ENCODE measurements at places on chromosomes 16 and 17.
A peak's percentile ranks its signal among the peaks of the same experiment; 100 is the strongest.

- DNase-seq: no peak
Measured at GRCh38 chr16:64696866-64697265, 425.0 kb downstream of the CDH11 start.

DNA sequence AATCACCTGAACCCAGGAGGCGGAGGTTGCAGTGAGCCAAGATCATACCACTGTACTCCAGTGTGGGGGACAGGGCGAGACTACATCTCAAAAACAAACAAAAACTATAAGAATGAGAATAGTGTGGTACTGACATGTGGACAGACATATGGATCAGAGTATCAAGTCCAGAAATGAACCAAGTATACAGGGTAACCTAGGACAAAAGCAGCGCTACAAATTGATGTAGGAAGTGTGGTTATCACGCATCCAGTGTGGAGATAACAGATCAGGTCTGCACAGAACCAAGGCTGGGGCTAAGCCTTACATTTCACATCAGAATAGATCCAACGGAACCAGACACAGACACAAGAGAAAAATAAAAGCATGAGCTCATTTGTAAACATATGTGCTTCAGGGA is 23.0 kb upstream of the C16orf95 start:
- no peak for DNase-seq

- no peak for DNase-seq
Measured at GRCh38 chr16:65749506-65749905, 617.0 kb upstream of the CDH5 start.

DNA sequence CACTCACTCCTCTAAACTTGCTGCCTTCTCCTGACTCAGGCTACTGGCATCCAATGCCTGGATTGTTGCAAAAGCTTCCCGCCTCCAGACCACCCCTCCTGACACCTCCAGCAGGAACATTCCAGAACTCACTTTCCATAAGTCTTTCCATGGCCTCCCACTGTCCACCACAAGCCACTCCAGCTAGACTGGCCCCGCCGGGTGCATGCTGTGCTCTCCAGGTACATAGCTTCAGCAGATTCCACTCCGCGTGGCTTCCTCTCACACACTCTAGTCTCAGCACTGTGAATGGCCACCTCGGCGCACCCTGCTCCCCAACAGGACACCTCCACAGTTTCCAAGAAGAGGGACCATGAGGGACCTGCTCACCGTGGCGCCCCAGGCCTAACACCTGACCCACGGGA is 25.9 kb upstream of the FAAP100 start:
- DNase-seq: no peak

DNA sequence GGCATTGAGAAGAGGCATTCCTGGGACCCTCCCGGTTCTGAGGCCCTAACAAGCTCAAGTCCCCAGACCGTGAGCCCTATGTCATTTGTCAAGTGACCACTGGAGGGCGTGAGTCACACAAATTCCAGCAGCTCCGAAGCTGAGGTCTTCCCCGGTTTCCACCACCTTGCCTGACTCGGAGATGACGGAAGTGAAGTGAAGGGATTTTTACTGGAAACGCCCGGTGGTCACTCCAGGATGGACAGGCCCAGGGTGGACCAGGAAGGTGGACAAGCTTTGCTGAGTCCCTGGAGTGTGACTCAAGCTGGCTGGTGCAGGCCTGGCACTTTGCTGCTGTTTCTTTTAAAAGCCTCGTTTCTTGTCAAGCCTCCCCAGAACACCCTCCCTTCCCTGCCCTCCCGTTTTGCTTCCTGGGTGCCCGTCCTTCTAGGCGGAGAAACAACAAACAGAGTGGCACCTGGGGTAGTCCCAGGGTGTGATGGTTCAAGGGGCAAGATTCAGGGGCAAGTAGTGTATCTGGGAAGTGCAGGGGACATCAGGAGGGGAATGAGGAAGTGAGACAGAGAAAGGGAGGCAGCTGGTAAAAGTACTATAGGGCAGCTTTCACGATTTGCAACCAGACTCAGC is 5.3 kb upstream of the NOS2 start:
- peak; percentile 87 for DNase-seq

GRCh38 chr17:79732254-79732653 is 1.5 kb downstream of the ENPP7 start:
- no peak for DNase-seq

DNA sequence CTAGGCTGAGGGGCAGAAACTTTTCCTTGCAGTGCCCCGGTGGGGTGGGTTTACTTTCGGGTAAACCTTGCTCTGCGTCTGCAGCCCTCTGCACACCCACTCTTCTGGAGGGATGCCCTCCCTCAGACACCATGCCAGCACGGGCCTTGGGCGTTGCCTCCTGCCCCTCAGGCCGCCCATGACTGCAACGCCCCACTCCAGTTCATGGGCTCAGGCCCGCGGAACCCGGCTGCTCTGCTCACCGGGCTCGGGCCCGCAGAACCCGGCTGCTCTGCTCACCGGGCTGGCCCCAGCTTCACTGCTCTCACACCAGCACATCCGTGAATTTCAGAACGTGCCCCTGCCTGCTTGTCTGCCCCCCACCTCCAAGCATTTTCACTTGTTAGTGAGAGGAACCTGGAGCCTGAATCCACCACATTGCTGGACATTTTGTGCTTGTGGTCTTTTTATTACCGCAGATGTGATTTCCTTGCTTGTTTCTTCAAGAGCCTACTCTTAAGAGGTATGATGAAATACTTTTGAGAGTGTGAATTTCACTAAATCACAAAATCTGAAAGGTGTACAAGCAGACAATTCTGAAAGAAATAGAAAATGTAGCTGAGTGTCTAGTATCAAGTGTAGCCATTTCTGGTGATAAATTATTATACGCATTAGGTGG is 130.9 kb downstream of the RPTOR start:
- no peak for DNase-seq

DNA sequence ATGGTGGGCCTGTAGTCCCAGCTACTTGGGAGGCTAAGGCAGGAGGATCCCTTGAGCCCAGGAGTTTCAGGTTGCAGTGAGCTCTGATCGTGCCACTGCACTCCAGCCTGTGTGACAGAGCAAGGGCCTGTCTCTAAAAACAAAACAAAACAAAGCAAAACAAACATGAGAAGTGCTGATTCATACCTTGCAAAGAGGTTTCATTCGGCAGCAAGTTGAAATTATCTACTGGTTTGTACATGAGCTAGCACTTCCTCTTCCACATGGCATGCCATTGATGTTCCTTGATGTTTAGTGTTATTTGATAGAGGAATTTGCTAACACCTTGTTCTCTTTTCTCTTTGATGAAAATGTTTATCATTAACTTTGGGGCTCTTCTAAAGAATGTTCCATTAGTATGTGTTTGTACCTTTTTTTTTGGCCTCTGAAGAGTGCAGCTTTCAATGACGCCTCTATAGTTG is 50.6 kb downstream of the SPECC1 start:
- DNase-seq: no peak

DNA sequence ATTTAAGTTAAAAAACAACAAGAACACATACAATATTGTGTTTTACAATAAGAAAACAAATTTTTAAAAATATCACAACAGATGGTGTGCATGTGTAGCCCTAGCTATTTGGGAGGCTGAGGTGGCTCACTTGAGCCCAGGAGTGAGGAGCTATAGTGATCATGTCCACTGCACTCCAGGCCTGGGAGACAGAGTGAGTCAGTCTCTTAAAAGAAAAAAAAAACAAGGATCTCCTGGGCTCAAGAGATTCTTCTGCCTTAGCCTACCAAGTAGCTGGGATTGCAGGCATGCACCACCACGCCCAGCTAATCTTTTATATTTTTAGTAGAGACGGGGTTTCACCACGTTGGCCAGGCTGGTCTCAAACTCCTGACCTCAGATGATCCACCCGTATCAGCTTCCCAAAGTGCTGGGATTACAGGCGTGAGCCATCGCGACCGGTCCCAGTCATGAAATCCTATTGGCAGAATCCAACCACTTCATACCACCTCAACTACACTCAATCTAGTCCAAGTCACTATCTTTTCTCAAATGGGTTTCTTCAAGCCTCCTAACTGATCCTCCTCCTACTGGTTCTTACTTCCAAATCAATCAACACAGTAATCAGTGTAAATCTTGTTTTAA is 55.0 kb downstream of the STH start:
- no peak for DNase-seq

DNA sequence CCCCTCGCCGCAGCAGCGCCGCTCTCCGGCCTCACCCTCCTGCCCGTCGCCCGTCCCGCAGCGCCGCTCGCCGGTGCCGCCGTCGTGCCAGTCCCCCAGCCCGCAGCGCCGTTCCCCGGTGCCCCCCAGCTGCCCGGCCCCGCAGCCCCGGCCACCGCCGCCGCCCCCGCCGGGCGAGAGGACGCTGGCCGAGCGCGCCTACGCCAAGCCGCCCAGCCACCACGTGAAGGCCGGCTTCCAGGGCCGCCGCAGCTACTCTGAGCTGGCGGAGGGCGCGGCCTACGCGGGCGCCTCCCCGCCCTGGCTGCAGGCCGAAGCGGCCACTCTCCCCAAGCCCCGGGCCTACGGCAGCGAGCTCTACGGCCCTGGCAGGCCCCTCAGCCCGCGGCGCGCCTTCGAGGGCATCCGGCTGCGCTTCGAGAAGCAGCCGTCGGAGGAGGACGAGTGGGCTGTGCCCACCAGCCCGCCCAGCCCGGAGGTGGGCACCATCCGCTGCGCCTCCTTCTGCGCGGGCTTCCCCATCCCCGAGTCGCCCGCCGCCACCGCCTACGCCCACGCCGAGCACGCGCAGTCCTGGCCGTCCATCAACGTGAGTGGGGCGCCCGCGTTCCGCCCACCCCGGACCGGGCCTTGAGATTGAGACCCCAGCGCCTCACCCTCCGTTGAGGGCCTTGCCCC is 15.0 kb downstream of the TBKBP1 start:
- DNase-seq: no peak

GRCh38 chr17:4796552-4796920 is 572 bp downstream of the PSMB6 start:
- no peak for DNase-seq

DNA sequence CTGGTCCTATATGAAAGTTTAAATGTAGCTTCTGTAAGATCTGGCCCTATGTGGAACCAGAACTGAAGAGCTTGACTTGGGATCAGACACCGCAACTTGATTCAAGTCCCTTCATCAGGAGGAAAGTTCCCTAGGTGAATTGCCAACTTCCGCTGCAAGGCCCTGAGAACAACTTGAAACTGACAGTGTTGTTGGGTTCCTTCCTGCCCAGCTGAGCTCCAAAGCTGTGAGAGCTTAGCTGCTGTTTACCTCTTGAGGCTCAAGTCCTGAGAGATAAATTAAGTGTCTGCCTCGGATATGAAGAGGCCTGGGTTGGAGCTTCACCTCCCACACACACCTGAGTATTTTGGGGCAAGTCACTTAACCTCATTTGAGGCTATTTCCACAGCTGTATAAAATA is 44.7 kb downstream of the REXO5 start:
- DNase-seq: no peak

DNA sequence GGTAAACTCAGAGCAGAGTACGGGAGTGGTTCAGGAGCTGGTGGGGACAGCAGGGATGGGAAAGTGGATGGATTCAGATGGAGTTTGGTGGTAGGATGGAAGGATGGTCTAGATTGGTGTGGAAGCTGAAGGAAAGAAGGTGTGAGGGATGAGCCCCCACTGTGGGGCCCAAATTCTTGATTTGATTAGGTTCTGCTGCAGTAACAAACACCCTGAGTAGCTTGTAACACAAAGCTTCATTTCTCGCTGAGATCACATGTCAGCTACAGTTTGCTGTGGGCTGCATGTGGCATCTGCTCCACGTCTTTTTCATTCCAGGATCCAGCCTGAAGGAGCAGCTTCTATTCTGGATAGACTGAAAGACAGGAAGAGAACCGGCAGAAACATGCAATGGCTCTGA is 143.8 kb downstream of the IRX3 start:
- no peak for DNase-seq

GRCh38 chr16:11147033-11147753 is 108.8 kb downstream of the SOCS1 start:
- DNase-seq: no peak

GRCh38 chr17:27381007-27381501 is 75.2 kb upstream of the KSR1 start:
- peak; percentile 65 for DNase-seq

DNA sequence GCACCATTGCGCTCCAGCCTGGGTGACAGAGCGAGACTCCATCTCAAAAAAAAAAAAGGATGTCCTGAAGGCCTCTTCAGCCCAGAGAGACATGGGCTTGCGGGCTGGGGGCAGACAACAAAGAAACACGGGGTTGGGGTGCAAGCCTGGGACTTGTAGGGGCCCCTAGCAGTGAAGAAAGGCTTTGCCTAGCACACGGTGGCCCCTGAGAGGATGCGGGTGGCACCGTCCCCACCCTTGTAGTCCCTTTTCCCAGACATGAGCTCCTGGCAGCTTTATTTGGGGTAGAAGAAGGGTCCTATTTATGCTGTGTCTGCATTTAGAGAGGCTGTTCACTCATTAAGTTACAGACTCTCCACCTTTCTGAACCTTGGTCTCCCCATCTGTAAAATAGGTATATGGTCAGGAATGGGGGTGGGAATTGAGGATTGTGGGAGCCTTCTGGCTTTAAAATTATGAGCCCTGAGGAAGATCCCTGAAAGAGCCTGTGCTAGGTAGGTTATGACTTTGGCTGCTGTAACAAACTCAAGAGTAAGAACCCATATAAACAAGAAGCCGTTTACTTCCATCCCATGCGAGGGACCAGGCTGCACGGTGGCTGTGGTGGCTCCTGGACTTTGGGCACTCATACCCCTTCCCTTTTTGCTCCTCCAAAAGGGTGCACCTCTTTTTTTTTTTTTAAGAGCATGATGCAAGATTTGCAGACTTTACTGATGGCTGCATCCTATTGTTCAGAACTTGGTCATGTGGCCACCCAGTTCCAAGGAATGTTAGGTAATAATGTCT is 20.6 kb upstream of the ADGRG1 start:
- DNase-seq: no peak

- DNase-seq: no peak
Measured at GRCh38 chr16:81615833-81616232, 163.3 kb upstream of the PLCG2 start.

- DNase-seq: no peak
Measured at GRCh38 chr17:19281161-19281560, 44.0 kb downstream of the EPN2 start.

DNA sequence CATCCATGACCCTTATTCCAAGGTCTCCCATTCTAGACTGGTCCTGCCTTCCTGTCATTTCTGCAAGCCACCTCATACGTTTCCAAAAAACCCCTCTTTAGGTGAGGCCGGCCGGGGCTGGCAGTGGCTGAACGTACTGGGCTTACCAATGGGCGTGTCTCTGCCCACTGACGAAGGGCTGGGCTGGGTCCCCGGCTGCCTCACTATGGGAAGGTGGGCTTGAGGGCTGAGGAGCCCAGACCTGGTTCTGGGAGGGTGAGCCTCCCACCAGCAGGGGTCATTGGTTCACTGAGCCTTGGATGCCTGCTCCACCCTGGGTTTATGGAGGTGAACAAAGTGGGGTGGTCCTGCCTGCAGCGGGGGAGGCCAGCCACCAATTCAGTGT is 19.9 kb downstream of the KDM8 start:
- DNase-seq: no peak

DNA sequence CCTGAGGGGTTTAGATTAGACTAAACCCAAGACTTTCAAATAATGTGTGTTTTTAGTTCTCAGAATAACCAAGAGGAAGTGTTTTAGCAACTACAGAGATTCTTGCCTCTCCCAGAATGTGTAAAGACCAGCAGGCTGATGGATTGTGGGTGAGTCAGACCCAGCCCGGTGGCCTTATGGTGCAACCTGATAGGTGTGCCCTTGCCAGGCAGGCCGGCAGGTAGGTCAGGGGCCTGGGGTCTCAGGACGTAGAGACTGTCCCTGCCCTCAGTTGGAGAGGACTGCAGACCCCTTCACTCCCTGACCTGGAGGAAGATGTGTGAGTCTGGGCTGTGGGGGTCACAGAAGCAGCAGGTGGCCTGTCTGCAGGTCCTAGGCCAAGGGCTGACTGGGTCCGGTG is 47.2 kb upstream of the ACSF3 start:
- no peak for DNase-seq

- peak; percentile 75 for DNase-seq
Measured at GRCh38 chr17:49851387-49852291, 3.8 kb upstream of the TAC4 start.

Data from naive thymus-derived CD4-positive, alpha-beta T cell (primary cell).